ENCODE measurements at places on chromosomes 12 and 14.

DNA sequence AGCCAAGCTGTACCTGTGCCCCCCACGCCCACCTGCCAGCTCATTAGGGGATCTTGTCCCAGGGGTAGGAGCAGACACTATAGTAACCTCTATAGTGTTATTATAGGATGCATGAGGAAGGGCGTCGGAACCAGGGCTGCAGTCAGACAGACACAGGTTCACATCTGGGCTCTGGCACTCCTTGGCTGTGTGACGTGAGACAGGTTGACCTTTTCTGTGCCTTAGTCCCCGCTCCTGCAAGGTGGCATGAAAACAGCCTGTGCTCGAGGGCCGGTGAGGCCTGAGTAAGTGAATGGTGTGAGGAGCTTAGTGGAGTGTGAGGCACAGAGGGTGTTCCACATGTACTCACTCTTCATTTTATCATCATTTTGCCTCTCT lies 19.0 kb downstream of the ASB2 start:
- no peak for DNase-seq

DNA sequence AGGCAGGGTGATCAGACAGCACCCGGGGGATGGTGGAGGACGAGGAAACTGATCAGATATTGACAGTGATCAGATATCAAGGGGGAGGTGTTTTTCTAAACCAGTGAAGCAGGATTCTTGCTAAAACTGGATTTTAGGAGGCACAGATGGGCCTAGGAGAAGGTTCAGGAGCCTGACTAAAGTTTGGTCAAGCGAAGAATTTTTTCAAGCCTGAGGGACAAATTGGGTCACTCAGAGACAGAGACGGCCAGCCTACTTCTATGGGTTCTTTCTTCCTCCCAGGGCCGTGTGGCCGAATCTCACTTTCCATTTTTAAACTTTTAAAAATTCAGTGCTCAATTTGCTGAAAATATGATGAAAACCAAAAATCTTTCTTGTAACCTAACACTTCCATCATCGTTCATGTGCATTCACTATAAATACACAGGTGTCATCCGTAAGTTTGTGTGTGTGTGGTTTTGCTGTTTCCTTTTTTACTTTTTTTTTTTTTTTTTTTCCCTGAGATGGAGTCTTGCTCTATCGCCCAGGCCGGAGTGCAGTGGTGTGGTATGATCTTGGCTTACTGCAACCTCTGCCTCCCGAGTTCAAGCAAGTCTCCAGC lies 68.5 kb downstream of the RIN3 start:
- no peak for DNase-seq

- DNase-seq = peak; percentile 92
Measured at GRCh38 chr12:109597795-109598427, 24.3 kb downstream of the MVK start.

DNA sequence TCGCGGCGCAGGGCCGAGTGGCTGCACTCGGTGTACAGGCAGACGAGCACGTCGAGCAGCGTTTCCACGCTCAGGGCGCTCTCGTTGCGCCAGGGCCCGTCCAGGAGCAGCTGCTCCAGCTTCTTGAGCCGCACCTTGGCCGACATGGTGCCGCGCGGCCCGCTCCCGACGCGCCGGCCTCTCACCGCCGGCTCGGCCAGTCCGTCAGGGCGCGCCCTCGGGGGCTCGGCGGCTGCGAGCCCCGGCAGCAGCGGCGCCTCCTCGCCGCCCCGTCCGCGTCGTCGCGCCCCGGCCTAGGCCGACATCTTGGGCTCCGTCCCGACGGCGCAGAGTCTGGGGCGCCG lies 349 bp downstream of the CDC42BPB start:
- no peak for DNase-seq

- no peak for DNase-seq
Measured at GRCh38 chr12:75323663-75324062, 6.5 kb downstream of the CAPS2 start.

DNA sequence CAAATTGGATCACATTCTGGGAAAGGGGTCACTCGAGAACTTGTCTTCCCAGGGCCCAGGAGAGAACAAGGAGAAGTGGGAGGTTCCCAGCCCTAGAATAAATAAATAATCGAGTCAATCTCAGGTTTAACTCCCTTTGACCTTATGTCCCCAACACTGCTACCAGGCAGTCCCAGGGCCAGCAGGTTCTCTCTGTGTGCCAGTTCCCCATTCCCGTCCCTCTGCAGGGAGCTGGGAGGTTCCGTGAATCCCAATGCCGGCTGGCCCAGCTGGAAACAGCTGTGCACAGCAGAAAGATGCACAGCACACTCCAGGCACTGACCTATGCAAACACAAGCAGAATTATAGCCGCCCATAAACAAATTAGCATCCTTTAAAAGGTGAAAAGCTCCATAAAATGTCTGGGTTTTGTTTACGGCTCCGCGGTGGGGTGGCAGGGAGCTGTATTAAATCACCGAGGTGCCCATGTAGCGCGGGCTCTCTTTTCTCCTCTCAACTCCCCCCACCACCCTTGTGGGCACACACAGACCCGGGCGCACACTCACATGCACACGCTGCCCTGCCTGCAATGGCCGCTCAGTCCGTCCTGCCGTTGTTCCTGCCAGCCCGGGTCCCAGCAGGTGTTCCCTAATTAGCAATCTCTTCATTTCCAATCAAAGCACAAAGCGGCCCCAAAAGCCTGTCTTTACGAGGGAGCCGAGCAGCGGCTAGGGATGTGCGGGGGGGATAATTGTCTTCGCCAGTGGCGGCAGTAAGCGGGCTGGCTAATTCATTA lies 46.6 kb upstream of the ESRRB start:
- no peak for DNase-seq

- peak; percentile 34 for DNase-seq
Measured at GRCh38 chr14:63205866-63206265, 1.6 kb downstream of the RHOJ start.
